ENCODE measurements at places on chromosomes 4 and X.
A peak's percentile ranks its signal among the peaks of the same experiment; 100 is the strongest.

DNA sequence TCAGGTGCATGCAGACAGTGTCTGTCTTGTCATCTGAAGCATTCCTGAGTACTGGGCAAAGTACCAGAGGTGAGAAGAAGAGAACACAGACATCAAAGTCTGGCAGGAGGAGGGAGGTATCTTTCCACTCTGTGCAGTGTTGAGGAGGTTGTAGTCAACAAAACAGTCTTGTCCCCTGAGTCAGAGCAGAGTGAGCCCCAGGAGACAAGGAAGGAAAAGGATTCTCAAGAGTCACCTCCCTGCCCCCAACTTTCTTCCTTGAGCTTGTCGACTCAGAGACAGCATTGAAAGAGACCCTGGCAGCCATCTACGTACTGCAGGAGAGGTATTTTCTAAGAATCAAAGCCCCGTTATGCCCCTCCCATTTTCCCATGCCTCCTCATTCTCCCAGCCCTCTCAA is 4.4 kb upstream of the SRPX start:
- no peak for DNase-seq

- DNase-seq, result peak; percentile 96
These were observed at the start of gene FHIP1A for GRCh38 chr4:151408630-151409469. Gene FHIP1A (plus strand): TSS chr4:151409176. CDS start chr4:151566260, 157,084 bp downstream.

DNA sequence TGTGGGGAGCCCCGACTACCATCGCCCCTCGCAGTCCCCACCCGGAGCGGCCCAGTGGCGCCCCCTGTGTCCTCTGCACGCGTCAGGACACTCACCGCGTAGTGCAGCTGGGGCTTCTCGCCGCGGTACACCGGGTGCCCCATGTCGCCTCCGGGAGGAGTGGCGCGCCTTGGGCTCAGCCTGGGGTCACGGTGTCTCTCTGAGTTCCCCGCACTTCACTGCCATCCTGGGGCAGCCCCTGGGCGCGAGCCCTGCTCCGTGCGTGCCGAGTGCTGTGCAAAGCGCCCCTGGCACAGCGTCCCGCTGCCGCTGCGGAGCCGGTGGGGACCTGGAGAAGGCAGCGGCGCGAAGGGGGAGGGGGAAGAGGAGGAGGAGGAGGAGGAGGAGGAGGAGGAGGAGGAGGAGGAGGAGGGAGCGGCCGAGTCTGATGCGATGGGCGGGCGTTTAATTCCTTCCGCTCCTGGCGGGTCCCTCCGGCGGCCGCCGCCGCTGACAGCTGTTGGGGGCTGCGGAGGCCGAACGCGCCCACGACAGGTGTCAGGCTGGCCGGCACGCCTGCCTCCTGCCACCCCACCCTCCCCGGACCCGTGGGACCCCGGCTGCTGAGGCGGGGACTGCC is 134.3 kb downstream of the AMELX start:
- DNase-seq, result peak; percentile 52

- no peak for DNase-seq
These were observed 224.6 kb upstream of the PPARGC1A start for GRCh38 chr4:24114444-24114843.

DNA sequence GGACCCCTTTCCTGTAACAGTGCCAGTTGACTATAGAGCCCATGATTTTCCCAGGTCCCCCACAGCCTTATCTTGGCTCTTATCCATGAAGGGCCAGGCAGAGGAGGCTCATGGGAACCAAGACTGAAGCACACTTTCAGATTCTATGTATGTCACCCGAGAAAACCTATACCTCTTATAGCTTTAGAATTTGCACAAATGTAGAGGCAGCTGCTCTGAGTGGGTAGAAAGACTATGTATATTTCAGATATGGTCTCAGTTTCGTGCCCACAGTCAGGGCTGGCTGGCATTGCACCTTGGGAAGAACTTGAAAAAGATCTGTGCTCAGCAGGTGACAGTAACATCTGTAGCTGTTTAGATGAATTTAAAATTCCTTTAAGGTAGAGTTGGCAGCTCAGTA is 8.3 kb upstream of the LNX1 start:
- no peak for DNase-seq

GRCh38 chr4:168923526-168924194 is 86.4 kb downstream of the CBR4 start:
- peak; percentile 75 for DNase-seq

GRCh38 chr4:165724786-165725185 is 148.3 kb upstream of the TLL1 start:
- DNase-seq, result no peak
